T-cell (primary cell): ENCODE measurements at places on chromosomes 6 and 20.

DNA sequence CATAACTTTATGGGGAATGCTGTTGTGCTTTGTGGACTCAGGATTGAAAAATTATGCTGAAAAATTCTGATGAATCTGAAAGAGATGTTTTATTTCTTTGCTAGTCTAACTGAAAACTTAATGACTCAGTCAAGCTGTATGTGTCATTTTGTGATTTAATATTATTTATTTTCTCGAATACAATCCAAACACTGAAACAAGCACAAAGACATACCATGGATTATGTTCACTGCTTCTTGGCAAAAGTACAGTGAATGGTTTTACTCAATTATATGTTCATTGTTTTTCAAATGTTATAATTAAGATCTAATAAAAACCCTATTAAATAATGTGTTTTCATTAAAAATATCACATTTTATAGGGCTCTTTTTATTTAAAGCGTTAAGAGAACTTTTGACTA, 330.6 kb upstream of the EPHA7 start:
- DNase-seq, result no peak

GRCh38 chr20:34231634-34232033, 9.6 kb upstream of the ASIP start:
- DNase-seq, result no peak

DNA sequence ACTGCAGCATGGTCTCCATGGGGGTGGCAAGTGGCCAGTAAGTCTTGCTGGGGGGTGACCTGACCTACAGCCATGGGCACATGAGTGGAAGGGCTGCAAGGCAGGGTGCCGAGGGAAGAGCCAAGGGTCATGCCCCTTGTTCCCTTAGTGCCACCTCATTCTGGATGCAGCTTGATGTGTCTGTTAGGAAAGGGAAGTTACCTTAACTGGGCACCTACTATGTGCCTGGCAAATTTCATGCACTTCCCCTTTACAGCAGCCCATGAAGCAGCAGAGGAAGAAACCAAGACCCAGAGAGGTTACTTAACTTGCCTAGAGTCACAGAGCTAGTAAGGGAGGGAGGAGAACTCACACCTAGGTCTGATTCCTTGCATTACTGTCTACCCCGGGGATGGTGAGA, 174.0 kb downstream of the MRPL14 start:
- DNase-seq, result no peak

DNA sequence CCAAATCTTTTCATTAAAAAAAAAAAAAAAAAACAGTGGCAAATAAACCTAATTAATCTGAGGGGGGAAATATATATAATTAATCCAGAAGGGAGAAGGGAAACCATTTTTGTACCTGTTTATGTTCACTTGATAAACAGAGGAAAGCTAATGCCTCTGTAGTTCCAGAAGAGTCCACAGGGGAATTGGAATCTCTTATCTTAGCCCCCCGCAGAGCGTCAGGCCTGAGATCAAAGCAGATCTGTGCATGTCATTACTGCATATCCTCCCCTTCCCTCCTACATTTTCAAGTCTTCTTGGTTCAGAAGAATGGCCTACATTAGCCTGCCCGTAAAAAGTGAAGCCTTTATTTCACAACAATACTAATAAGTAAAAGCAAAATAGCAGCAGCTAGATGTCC, 157.2 kb downstream of the PTPRT start:
- DNase-seq, result no peak

- no peak for DNase-seq
Measured at GRCh38 chr20:19885594-19885938, 127.5 kb downstream of the RIN2 start.

GRCh38 chr6:10692965-10693538, 1.4 kb downstream of the C6orf52 start:
- no peak for DNase-seq

GRCh38 chr6:34645627-34646026, 50.9 kb downstream of the ILRUN start:
- no peak for DNase-seq

GRCh38 chr6:28772480-28773381, 151.1 kb downstream of the TRIM27 start:
- no peak for DNase-seq

DNA sequence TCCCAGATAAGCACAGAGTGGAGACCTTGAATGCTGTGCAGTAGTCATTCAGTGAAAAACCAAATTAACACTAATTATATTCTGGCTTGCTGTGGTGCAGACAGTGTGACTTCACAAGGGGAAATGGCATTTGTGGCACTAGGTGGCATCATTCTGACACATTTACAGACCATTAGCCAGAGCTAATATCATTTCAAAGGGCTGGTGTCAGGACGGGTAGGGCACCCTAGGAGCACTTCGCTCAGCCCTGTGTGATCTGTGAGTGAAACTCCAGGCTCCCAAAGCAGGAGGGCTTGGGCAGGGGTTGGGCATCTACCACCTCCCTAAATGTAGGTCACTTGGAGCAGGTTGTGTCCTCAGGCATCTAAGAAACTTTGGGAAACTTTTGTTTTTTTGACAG, 555.8 kb downstream of the PKHD1 start:
- DNase-seq, result no peak

DNA sequence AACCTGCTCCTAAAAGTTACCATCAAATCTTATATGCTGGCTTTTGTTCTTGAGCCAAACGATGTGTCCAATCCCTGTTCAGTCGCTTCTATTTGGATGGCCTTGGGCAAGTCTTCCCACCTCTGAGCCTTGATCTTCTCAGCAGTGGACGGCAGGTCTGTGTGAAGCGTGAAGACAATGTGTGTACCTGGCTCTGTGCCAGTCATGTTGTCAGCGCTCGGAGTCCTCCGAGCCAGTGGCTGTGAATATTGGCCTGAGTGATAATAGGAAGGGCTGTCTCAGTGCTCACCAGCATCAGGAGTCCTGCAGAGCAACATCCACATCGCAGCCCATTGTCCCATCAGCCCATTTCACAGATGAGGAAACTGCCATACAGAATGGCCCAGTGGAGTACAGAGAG, 219.0 kb downstream of the CDC5L start:
- no peak for DNase-seq

GRCh38 chr6:75896526-75896925, 147.5 kb downstream of the MYO6 start:
- DNase-seq, result no peak

GRCh38 chr20:50191065-50191543, 474 bp downstream of the CEBPB start:
- DNase-seq, result no peak

- no peak for DNase-seq
Measured at GRCh38 chr6:118419448-118420394, 128.4 kb upstream of the PLN start.

- DNase-seq, result peak; percentile 11
Measured at GRCh38 chr20:49484180-49485140, 2.0 kb upstream of the KCNB1 start.
